Foreskin keratinocyte (primary cell): ENCODE measurements at places on chromosomes 7 and 10. TPM values are rescaled to one million over a fixed set of nuclear protein-coding genes. Genes with fewer than 3 reads are reported as not detected.
A peak's percentile ranks its signal among the peaks of the same experiment; 100 is the strongest.

DNA sequence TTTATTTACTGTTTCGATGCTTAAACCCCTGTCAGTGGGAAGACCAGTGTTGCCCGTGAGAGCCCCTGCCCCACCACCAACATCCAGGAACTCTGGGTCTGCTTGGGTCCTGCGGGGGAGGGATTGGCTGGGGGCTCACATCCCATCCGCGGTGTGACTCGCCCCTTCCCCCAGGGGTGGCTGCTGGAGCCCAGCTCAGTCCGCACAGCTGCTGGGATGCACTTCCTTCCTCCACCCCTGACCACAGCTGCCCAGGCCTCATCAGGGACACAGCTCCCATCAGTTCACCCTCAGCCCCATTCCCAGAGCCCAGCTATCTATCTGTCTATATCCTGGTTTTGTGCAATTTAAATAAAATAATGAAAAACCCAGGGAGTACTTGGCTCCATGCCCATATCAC is 54.5 kb downstream of the JAKMIP3 start:
- no peak for DNase-seq

DNA sequence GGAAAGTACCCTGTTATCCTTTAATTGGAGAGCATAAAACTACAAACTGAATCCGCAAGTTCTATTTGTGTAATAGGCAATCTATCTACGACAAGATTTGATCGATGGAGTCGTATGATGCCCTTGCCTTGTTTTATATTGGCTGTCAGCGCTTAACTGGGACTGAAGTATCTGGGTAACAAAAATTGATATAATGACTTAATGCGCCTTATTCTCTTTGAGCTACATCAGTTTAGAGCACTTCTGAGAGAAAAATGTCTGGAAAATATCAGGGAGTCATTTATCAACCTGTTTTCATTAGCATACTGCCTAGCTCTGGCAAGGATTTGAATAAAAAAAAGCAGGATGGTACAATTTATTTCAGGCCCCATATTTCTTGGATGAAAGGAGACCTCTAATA is 262.1 kb downstream of the LRMDA start:
- DNase-seq: no peak

DNA sequence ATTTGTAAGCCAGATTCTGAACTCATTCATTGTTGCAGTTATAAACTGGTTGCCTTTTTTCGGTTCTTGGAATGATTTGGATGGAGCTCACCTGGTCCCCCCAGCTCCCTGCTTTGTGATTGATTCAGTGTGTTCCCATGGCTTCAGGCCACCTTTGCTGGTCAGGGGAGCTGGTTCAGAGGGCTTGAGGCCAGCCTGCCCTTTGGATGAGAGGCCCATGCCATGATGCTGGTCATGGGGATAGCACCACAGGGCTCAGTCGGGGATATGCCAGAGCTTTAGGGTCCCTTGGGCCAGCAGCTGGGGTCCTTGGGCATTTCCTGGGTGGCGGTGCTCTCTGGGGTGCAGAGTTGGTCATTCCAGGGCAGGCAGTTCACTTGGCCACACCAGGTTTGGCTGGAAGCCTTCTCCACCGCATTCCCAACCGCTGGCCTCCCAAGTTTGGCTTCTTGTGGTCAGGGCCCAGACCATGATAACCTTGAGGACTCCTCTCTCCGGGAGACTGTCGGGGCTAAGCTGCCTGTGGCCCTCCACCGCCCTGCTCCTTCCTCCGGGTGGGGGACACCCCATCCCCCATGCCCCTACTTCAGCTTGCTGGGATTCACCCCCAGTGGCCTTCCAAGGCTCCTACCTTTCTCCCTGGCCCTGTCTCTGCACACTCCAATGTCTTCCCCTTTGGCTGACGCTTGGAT is 65.1 kb downstream of the MGMT start:
- DNase-seq: no peak

GRCh38 chr10:122388287-122388997 is 13.9 kb downstream of the PLEKHA1 start:
- DNase-seq: no peak

- peak; percentile 72 for DNase-seq
These were observed 20.5 kb downstream of the NOM1 start for GRCh38 chr7:156969972-156970420.

STN1 gene
- 28.9 and 29.4 TPM in 2 replicates for total RNA-seq

DNA sequence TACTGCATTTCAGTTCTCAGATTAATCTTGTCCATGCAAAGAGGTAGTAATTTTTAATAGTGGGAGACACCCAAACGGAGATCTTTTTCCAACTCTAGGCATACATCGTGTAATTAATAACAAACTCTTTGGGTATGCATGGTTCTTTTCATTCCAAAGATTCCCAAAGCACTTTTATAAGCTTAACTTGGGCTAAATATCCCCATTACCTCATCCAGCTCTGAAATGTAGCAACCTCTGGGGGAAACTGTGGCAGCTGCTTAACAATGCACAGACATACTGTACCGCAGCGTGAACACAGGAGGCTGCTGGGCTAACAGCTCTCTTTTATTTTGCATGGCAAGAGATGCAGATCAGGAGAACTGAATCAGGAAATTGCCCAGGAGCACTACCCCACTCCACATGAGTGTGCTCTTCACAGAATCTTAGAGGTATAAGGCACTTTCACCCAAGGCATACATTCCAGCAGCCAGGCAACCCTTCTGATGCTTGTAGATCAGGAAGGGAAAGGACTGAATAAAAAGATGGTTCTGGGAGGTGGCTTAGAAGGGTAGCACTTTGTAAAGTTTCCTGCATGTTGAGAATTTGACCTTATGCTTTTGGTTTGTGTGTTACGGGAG is 114.4 kb upstream of the GLI3 start:
- no peak for DNase-seq

ATOH7 gene
- 0.07 TPM in 1 of 2 replicates, not detected in the other for total RNA-seq

- no peak for DNase-seq
These were observed 53.1 kb downstream of the CPED1 start for GRCh38 chr7:121041516-121042148.

GRCh38 chr7:140425718-140426117 is 21.9 kb downstream of the RAB19 start:
- DNase-seq: no peak

- DNase-seq: no peak
These were observed 2.7 kb downstream of the HOXA11 start for GRCh38 chr7:27182285-27182841.

DNA sequence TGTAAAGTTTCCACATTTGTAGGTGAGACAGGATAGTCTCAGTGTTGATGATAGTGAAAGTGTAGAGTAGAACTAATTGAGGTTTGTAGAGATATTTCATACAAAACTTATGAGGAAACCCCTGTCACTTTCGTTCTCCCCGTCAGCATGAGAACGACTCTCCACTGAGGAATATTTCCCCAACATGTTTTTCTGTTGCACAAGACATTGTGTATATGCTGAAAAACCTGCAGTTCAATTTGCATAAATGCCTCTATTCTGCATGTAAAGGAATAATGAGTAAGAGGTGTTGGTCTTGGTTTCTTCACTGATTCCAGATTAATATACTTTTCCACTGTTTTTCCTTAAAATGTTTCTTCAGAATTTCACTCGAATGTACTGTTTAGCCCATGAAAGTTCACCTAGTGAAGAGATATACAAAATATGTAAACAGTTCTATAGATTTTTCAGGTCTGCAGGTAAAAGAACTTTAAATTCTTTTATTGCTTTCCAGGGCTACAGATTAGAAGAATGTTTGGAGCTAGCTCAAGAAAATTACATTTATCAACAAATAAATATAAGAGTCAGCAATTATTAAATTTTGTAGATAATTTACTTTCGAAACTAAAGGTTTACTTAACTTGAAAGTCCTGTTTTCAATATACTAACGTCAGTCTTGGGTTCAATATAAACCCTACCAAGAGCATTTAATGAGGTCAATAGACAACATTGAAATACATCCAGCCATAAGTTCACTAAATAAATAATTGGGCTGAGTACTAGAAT is 37.2 kb downstream of the HEPACAM2 start:
- DNase-seq: no peak

GRCh38 chr7:47291461-47292081 is 290.3 kb downstream of the TNS3 start:
- peak; percentile 91 for DNase-seq
